ENCODE measurements at places on chromosomes 12 and 14.

DNA sequence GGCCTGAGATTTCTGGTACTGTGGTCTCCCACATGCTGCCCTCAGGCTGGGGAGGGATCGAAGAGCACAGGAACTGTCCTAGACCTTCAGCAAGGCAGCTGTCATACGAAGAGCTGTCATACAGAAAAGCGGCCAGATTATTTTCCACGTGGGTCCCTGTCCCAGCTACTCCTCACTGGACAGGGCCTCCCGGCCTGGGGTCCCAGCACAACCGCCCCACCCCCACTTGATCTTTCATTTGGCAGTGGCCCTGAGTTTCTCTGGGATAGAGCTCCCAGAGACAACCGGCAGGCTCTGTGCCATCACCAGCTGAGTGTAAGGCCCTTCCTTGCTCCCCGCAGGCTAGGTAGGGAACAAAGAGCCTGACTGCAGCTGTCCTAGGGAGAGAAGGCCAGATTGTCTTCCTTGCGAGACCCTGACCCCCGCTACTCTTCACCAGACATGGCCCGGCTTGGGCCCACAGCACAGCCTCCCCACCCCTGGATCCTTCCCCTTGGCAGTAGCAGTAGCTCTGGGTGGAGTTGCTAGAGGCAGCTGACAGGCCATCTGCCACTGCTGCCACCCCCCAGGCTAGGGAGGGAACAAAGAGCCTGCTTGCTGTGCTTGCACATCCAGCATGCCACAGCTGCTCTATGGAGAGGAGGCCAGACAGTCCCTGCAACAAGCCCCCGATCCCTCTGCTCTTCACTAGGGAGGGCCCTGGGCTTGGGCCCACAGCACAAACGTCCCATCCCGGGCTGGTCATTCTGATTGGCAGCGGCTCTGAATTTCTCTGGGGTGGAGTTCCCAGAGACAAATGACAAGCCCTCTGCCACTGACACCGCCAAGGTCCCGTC is 3.1 kb upstream of the OR4N2 start:
- DNase-seq = no peak

GRCh38 chr14:73091044-73091443 is 32.7 kb downstream of the RBM25 start:
- DNase-seq = no peak

DNA sequence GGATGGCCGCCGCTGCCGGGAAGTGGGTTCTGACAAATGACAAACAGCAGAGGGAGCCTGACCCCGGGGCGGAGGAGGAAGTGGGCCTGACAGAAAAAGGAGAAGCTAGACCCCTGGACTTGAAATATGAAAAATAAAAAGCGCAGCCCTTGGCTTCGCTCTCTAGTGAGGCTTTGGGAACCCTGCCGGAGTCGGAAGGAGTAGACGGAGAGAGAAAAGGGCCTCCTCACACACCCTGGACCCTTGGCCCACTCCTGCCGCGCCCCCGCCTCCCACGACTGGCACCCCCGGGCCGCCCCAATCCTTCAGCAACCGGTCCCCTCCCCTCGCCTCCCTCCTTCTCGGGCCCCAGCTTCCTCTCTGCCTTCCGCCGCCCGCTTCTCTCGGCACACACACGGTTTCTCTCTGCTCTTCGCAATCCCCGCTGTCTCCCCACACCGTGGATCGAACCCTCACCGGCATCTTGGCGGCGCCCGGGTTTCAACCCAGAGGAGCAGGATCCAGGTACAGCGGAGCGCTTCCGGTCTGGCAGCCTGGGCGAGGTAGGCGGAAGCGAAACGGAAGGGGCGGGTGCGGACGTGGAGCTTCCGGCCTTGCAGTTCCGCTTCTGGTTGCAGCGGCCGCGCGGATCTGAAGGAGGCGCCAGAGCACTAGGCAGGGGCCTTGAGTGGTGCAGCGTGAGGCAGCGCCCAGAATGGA is at the start of gene ARPC3:
Gene ARPC3 (minus strand): TSS at position 539 of the 699 bp plus-strand sequence. CDS start 77 bp downstream, at position 462.
- peak; percentile 90 for DNase-seq

DNA sequence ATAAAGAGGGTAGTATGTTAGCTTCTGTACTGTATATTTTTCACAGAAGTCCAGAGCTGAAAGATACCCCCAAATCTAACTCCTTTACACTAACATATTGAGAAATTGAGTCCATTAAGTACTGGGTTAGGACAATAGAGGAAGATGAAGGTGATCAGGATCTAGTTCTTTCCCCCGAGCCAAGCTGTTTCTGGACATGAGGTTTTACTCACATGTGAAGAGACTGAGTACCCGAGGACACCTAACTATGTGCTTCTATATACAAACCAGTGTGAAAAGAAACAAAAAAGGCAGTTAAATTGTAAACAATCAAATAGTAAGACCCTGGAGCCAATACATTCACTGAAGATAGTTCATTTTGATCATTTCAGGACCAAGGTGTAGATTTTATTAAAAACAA is 3.8 kb upstream of the TRHDE start:
- DNase-seq = no peak

DNA sequence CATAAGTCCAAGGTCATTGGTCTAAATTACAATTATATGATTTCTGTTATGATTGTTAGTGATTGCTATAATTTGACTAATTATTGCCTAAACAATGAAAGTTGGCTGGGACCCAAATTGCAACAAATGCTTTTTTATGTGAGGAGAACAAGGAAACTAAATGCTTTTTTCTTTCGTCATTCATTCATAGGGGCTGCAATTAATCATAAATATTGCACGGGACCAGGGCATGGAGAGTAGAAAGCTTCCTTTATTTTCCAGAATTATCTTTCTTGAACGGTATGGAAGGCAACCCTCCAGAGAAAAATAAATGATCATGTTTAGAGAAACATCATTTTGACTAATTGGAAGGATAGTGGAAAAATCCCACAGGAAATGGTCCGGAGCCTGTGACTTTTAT is 32.6 kb upstream of the ARHGAP5 start:
- DNase-seq = no peak

DNA sequence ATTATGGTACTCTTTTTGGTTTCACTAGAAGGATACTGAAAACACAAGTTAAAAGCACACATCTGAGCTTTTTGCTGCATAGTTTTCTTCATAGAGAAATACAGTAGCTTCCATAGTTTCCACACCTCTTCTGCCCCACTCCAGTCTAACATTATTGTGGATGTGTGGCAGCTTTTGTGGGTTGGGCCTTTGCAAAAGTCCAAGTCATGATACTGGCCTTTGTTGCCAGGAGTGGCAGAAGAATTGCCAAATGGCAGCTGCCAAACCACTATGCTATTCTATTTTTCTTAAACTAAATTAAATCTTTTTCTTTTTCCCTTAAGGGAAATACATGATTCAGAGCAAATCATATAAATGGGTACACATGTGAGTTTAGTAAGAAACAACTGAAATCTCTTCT is 114.8 kb downstream of the PLEKHA5 start:
- DNase-seq = no peak
